ENCODE measurements at places on chromosomes 12 and 14. TPM values are rescaled to one million over a fixed set of nuclear protein-coding genes. Genes with fewer than 3 reads are reported as not detected.

The ZC2HC1C gene
- total RNA-seq = 3.6 TPM

The SOAT2 gene
- total RNA-seq = 0.18 TPM

The RD3L gene
- total RNA-seq = not detected

The OTUB2 gene
- total RNA-seq = 3.8 TPM

The KCNH5 gene
- not detected for total RNA-seq

The KRT85 gene
- not detected for total RNA-seq

The ADAMTS20 gene
- total RNA-seq = not detected

The A2M gene
- total RNA-seq = not detected

The SERPINA5 gene
- total RNA-seq = 0.16 TPM

The INTS13 gene
- total RNA-seq = 25.9 TPM

The OR6C75 gene
- total RNA-seq = not detected

The TMEM229B gene
- total RNA-seq = 0.17 TPM

The FAM90A1 gene
- total RNA-seq = 0.07 TPM

The PLEKHD1 gene
- 0.04 TPM for total RNA-seq

The SPATA7 gene
- 6.0 TPM for total RNA-seq

The ANKRD33 gene
- total RNA-seq = 0.12 TPM

The DERA gene
- total RNA-seq = 51.7 TPM

The MEG3 gene
- total RNA-seq = 65.6 TPM

The C12orf54 gene
- total RNA-seq = not detected

The CNIH1 gene
- 249 TPM for total RNA-seq

The GUCY2C gene
- not detected for total RNA-seq

The KITLG gene
- 12.1 TPM for total RNA-seq

The CCNB1IP1 gene
- total RNA-seq = 39.5 TPM
